ENCODE measurements at places on chromosomes 11 and 22. TPM values are rescaled to one million over a fixed set of nuclear protein-coding genes. Genes with fewer than 3 reads are reported as not detected.

DNA sequence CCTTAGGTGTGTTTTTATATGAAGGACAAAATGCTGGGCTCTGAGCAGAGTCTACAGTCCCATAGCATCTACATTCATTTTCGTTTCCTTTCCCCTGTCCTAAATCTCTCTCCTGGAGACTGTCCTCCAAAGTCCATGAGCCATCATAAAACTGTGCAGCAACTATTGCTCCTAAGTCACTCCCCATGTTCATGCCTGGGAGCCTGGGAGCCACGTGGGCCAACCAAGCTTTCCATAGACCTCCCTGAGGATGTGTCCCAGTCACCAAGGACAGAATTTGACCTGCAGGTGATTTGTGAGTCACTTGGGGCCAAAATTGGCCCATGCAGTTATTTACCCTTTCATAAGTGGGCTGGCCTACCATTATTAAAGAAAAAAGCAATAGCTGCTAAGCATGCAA is 28.7 kb downstream of the EHF start:
- DNase-seq, result no peak

GRCh38 chr11:69700278-69701140 is 3.3 kb downstream of the FGF19 start:
- DNase-seq, result no peak

DNA sequence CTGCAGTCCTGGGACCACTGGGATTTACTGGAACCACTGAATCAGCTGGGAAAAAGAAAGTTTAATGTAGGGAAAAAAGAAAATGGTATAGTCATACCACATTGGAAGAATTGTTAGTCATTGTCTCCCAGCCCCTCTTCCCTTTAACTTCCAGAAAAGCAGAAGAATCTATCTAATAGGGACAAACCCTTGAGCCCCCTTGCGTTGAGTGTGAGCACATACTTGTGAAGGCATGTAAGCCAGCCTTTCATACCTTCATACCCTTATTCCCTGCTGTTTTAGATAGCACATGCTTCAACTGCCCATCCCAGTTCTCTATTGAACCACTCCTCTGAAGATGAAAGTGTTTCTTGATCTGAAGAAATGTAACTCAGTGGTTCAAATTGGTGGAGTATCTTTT is 6.6 kb downstream of the TREH start:
- DNase-seq, result no peak

DNA sequence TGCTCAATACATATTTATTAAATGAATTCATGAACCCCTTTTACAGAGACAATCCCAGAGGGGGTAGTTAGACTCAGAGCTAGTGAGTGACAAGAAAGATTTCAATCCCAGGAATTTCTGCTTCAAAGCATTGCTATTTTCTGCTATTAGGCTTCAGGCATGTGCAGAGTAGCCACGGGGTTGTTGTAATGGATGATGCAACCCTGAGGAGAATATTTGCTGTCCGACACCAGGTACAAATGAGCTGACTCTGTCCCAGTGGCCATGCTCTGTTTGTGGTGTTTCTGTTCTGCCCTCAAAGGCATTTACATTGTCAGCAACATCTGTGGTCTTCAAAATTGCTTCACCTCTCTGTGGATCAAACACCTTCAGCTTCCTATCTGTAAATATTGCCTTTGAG is 102.6 kb downstream of the CSNK2A3 start:
- DNase-seq, result no peak

DNA sequence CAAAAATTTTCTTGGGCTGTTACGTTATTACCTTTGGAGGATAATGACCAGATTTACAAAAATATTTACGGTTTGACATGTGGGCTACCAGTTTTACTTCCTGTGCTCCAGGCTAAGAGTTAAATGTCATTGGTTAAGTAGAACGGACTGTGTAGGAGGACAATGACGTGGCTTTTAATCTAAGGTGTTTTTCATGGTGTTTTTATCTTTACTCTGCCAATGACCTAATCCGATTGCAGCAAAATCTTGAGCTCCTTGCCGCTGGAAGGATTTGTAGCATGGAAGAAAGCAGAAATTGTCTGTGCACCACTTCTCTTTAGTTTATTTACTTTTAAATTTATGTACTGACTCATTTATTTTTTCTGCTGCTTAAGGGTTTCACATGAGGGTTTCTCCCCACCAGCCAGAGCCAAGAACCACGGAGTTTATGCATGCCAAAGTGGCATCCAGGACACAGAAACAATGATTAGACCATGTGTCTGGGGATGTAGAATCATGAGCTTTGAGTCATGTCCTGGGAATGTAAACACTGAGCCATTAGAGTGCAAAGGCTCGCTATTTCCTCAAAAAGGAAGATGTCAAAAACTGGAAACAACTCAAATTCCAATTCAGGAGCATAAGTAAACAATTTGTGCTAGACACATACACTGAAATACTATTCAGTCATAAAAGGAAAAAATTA is 1.9 kb upstream of the CARD16 start:
- peak; percentile 99 for DNase-seq

- DNase-seq, result no peak
These were observed 4.7 kb downstream of the DGCR8 start for GRCh38 chr22:20084547-20085413.

GRCh38 chr22:27810609-27811151 is 9.1 kb upstream of the MN1 start:
- DNase-seq, result no peak

The DENND6B gene
- 15.2 TPM for total RNA-seq

All from glomerular endothelial cell (primary cell).